ENCODE measurements at places on chromosomes 11 and 22. TPM values are rescaled to one million over a fixed set of nuclear protein-coding genes. Genes with fewer than 3 reads are reported as not detected.

The WNT7B gene
- total RNA-seq, result not detected

The RFPL3 gene
- total RNA-seq, result not detected

The OR5AR1 gene
- total RNA-seq, result not detected

DNA sequence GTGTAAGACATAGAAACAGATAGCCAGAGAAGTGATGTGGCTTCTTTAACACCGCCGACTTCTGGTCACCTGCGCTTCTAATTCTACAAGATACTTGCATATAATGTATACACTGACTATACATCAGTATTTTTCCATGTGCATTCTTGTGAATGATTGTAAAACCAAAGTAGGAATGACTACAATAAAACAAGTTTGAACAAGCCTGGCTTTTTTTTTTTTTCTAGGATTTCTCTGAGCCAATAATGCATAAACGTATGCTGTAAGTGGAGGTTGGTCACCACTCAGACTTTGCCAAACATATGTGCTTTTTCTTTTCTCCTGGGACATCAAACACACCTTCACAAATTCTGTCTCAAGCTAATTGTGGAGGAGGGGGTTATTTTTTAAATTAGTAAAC lies 237.8 kb upstream of the KIRREL3 start:
- DNase-seq, result no peak

- no peak for DNase-seq
These were observed 7.5 kb downstream of the P2RX3 start for GRCh38 chr11:57345555-57346211.

- no peak for DNase-seq
These were observed 54.6 kb upstream of the ASPHD2 start for GRCh38 chr22:26374391-26375026.

GRCh38 chr22:20089226-20089976 lies 9.4 kb downstream of the DGCR8 start:
- DNase-seq, result no peak

- DNase-seq, result no peak
These were observed 336.5 kb downstream of the TMEM135 start for GRCh38 chr11:87374038-87374807.

DNA sequence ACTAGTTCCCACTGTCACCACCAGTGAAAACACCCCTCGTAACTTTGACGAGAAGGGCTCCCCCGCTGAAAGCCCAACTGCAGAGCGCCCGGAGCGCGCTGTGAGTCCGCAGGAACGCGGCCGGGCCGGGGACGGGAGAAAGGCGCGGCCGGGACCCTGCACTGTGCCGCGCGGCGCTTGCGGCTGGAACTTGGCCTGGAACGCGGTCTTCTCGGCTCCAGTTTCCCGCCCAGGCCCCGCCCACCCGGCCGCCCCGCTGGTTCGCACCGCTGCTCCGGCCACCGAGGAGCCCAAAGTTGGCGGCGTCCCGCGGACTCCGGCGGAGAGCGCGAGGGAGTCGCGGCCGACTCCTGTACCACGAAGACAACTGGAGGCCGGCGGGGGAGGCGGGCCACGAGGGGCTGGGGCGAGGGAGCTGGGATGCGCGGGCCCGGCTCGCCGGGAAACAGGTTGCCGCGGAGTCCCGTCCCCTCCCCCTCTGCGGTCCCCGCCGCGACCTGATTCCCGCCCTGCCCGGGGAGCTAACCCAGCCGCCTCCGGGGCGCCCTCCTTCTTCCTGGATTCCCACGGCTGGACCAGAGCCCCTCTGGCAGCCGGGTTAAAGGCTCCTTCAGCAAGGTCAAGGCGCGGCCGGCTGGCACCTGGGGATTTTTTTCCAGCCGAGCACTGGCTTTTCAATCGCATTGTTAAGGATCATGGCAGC lies 3.4 kb downstream of the TENM4 start:
- no peak for DNase-seq

DNA sequence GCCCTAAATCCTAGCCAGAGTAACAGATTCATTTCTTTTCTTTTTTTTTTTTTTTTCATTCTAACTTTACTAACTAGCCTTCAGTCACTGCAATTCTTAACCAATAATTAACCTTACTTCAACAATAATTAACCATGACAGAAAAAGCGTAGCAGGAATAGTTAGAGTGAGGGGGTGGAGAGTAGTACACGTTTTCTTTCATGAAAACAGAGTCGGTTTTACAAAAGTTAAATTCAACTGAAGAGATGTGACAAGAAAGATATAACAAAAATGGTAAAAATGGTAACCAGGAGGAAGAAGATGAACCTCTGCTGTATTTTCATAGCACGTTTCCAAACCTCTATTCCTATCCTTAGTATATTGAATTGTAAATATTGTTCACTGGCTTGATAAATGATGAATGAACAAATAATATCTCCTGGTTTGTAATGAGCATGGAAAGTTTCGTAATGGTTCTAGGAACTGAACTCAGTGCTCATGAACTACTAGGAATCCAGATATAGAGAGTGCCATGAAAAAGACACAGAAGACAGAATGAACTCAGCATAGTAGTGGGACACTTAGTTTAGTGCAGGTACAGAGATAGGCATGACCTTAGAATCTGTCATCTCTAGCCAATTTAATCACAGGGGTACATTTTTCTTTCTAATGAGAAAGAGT lies 116.5 kb upstream of the ANO5 start:
- DNase-seq, result no peak

DNA sequence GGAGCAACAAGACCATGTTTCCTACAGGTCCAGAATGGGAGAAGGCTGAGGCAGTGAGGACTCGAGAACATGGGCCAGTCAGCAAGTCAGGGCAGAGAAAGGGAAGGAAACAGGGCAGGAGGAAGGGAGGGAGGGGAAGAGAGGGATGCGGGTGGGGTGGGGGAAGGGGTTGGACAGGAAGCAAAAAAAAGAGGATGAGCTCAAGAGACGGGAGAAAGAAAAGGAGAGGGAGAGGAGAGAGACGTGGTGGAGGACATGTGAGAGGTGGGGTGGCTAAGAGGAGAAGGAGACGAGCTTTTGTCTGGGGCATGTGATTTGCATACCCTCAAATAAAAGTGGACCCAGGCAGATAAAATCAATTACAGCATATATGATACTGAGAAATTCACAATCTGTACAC lies 389.5 kb upstream of the B3GAT1 start:
- no peak for DNase-seq

- DNase-seq, result no peak
These were observed 57.0 kb downstream of the PDE3B start for GRCh38 chr11:14700593-14700992.

- DNase-seq, result no peak
These were observed 419 bp downstream of the ANKRD54 start for GRCh38 chr22:37843741-37844089.

GRCh38 chr22:24878969-24879368 lies 67.5 kb downstream of the LHFPL7 start:
- DNase-seq, result no peak

GRCh38 chr22:33875316-33875715 lies 45.0 kb downstream of the LARGE1 start:
- no peak for DNase-seq

GRCh38 chr11:34205326-34206035 lies 100.1 kb downstream of the NAT10 start:
- no peak for DNase-seq
